Left hindlimb (tissue), 1 donor: ENCODE measurements at places on chromosomes 4 and X.

GRCh38 chr4:211033-211511 lies 86.8 kb downstream of the ZNF718 start:
- no peak for DNase-seq

DNA sequence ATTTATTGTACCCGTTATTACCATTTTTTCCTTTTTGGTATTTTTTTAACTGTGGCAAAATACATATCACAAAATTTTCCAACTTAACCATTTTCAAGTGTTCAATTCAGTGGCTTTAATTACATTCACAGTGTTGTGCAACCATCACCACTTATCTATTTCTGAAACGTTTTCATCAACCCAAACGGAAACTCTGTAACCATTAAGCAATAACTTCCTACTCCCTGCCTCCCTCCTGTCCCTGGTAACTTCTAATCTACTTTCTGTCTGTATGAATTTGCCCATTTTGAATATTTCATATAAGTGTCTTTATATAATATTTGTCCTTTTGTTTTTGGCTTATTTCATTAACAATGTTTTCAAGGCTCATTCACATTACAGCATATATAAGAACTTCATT lies 57.4 kb upstream of the MSN start:
- DNase-seq = no peak

DNA sequence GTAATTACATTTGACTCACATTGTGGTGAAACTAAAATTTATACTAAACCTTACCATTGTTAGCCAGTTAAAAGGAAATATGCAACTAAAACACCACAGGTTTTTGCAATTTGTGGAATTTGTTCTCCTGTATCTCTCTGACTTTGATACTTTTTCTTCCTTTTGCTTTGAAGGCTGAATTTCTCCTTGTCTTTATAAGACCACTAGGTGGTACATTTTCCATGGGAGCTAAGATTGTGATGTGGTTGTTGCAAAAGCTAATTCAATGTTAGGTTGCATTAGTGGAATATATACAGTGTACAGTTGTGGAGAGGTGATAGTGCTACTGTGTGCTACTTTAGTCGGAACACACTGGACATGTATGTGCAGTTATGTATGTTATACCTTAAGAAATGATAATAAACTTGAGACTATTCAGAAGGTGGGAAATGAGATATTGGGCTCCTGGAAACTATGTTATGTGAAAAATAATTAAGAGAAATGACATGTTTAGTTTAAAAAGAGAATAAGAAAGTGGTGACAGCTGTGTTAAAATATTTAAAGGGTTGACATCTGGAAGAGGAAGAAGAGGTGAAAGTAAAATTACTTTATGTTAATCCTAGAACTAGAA lies 70.3 kb downstream of the ARL9 start:
- DNase-seq = no peak

DNA sequence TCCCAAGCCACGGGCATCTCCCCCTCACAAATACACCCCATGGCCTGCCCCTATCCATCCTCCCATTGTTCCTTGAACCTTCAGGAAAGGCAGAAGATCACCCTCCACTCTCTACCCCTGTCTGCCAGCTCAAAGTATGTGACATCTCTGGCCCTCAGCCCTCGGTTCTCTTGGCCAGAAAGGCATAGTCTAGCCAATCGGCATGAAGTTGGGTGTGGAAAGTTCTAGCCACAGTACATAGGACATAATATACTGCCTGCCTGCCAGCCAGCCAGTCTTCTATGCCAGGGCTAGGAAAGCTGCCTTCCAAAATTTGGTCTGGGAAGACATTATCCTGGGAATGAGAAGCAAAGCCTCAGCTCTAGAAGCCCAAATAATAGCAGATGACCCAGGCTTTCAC lies 3.2 kb upstream of the PLP1 start:
- DNase-seq = no peak

GRCh38 chr4:65391382-65391781 lies 278.9 kb downstream of the EPHA5 start:
- DNase-seq = no peak

- no peak for DNase-seq
These were observed 105.5 kb downstream of the MAML3 start for GRCh38 chr4:140048419-140048995.

GRCh38 chr4:164221631-164222030 lies 532.3 kb upstream of the SMIM31 start:
- DNase-seq = no peak

DNA sequence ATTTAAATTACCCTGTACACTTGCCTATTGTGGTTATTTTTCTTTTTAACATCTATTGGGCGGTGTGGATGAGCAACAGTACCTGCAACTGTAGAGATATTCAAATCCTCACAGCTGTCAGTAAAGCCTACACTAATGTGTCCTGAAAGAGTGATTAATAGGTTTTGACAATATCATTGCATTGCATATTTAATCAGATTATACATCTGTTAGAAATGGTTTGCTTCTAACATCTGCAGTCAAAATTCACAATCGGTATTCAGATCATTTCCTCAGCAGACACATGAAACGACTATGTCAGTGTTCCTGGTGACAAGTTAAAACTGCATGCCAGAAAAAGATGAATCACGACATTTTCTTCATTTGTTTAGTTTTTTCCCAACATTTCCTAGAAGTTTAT lies 254.6 kb upstream of the EPHA5 start:
- DNase-seq = no peak

- no peak for DNase-seq
These were observed 16.4 kb upstream of the CXCL8 start for GRCh38 chr4:73723928-73724327.
